Adipocyte (in vitro differentiated cells): ENCODE measurements at places on chromosomes 11 and 22.

DNA sequence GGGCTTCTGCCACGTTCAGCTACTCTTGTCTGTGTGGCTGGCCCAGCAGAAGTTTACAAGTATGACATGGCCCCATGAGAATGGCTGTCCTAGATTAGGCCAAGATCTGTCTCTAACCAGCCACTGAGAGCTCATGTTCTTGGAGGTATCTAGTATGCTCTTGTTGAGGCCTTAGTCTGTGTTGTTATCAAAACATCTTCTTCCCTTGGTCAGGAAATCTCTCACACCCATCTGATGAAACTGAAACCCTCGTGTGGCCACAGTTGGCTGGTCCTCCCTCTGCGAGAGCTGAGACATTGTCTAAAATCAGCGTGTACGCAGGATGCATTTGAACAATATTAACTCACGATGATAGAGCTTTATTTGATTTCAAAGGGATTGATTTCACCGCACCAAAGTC, 109.0 kb upstream of the NNMT start:
- no peak for DNase-seq

GRCh38 chr22:41966607-41967240, 2.5 kb upstream of the SEPTIN3 start:
- peak; percentile 91 for DNase-seq

GRCh38 chr11:35363854-35364780, 55.2 kb downstream of the SLC1A2 start:
- peak; percentile 97 for DNase-seq

- peak; percentile 94 for DNase-seq
Measured at GRCh38 chr11:123246749-123247495, 51.9 kb upstream of the CLMP start.

DNA sequence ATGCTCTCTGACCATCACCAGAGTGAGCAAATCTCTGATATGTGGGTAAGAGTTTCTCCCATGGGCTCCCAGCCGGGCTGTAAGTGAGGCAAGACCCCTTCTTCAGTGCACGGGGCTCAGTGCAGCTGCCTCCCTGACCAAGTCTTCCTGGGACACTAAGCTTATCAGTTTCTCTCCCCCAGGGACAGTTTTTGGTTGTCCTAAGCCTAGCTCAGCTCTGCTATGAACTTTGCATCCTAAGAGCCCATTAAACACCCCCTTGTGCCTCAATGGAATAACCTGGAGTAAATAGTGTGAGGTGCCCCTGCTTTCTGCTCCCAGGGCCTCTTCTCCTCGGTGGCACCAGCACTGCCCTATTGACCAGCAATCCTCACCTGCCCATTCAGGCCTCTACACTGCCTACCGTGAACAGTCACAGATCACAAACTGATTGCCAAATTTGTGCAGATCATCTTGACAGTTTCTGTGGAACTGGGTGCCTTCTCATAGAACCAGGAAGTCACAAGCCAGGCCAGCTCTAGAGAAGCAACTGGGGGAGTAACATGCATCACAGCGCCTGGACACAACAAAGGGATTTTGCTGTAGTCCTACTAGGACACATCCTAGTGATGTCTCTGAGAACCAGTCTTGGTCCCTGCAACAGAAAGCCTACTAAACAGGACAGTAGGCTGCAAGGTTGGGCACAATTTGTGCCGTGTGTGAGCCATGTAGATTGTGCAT, 19.5 kb upstream of the IGLL5 start:
- no peak for DNase-seq

DNA sequence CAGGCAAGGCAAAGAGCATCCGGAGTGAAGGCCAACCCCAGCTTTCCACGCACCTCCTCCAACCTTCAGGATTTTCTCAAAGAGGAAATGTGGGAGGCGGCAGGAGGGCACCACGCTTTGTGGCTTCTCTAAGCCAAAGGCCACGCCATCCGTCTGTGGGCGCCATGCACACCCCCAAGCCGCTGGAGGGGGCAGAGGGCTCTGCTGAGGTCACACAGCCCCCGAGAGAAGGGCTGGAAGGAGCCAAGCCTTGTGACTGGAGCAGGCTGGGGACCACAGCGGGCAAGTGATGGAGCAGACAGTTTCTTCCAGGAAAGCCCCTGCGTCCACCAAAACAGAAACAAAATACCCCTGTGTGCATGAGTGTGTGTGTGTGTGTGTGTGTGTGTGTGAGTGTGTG, 527.4 kb downstream of the BRD1 start:
- DNase-seq: no peak

DNA sequence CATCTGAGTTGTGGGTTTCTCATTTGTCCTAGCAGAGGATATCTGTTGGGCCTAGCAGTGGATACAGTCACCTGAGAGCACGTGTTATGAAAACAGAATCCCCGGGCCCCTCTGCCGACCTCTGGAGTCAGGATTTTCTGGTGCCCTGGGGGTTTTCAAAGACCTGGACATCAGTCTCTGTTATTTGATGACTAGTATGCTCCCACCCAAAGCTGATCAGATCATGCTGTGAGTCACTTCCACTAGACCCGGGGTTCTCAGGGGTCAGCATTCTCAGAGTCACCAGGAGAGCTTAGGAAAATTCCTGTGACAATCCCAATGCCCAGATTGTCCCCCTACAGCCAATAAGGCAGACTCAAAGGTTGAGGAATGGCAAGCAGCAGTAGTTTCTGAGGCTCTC, 38.7 kb downstream of the KCNJ1 start:
- DNase-seq: no peak

GRCh38 chr11:35089666-35090065, 49.3 kb upstream of the CD44 start:
- no peak for DNase-seq

DNA sequence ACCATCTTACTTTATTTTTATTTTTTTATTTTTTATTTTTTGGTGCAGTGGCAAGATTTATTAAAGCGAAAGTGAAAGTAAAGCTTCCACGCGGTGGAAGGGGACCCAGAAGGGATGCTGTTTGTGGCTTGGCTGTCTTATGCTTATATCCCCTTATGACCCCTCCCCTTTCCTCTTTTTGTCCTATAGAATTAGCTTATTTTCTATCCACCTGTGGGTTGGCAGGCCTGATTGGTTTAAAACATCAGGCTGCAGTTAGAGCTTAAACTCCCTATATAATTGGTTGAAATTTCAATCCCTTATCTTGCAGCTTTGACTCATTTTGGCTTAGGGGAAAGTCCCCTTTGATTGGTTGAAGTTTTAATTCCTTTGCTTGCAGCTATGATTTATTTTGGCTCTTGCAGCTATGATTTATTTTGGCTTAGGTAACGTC, 50.5 kb downstream of the NNMT start:
- DNase-seq: no peak

GRCh38 chr11:132030896-132031295, 660.5 kb downstream of the NTM start:
- no peak for DNase-seq

GRCh38 chr22:30826670-30827355, 132.1 kb downstream of the OSBP2 start:
- DNase-seq: no peak

- DNase-seq: no peak
Measured at GRCh38 chr11:9876331-9876730, 212.5 kb downstream of the SWAP70 start.

DNA sequence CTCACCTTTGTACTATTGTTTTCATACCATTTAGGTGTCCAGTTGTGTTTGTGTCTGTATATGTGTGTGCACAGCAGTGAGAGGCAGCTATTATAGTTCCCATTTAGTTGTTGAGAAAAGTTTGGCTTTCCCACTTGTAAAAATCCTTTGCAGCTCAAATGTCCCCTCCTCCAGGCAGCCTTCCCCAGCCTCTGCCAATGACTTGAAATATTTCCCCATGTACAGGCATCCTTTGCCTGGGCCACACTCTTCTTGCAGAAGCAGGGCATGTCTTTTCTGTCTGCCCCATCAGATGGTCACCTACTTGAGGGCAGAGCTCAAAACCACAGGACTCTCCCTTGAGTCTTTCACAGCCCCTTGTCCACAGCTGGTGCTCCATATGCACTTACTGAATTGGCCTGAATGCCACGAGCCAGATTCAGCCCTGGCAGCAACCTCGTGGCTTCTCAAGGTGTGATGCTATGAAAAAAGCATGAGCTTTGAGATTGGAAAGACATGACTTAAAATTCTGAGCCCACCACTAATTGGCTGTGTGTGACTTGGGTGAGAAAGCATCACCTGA, 39.3 kb downstream of the MYEOV start:
- no peak for DNase-seq

GRCh38 chr11:34850334-34850733, 65.8 kb downstream of the APIP start:
- no peak for DNase-seq

- DNase-seq: no peak
Measured at GRCh38 chr22:45129703-45130524, 33.8 kb upstream of the NUP50 start.

DNA sequence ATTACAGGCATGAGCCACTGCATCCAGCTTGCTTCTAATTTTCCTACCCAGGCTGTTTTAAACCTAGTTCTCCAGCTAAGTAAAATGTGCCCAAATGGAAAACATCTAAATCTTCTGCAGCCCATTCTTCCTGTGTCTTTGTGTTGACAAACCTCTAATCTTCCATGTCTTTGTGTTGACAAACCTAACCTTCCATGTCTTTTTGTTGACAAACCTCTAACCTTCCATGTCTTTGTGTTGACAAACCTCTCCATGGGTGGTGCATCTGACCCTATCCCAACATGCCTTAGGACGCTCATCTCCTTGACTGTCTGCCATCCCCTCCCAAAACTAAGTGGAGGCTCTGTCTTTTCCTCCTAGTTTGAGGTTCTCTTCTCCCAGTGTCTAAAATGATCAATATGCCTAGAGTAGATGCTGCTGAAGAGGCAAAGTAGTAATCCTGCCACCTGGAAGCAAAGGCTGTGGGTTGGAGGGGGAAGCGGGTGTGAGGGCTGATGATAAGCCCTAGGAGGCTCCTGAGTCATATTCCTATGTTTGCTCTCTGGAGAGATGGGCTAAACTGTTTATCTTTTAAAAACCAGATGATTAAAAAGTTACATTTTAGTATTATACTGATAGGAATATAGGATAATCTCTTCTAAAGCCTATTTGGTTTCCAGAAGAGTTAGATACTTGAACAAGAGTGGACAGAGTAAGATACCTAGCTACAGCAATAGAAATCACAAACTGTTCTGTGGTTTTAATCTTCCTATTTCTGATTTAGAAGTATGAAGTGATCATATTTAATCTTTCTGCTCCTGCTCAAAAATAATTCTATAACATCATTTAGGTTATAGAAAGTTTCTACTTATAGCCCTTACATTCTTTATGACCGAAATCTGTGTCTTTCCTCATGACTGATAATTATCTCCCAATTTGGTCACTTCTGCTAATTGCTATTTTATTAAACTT, 7.9 kb downstream of the FEN1 start:
- DNase-seq: no peak

- DNase-seq: no peak
Measured at GRCh38 chr22:46339956-46340355, 4.4 kb downstream of the TRMU start.

GRCh38 chr11:39804271-39804670, 1655.2 kb downstream of the LRRC4C start:
- DNase-seq: no peak

DNA sequence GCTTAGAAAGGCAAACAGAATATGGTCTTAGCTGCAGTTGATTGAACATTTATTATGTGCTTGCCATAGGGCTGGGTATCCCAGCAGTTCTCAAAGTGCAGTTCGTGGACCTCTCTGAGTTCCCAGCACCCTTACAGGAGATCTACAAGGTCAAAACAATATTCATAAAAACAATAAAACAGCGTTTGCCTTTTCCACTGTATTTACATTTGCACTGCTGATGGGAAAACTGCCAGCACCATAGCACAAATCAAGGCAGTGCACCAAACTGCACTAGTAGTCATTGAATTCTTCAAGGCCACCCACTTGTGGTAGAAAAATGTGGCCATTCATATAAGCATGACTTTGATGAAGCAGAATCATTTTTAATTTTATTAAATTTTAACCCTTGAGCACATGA, 128.1 kb downstream of the CCDC34 start:
- DNase-seq: no peak

DNA sequence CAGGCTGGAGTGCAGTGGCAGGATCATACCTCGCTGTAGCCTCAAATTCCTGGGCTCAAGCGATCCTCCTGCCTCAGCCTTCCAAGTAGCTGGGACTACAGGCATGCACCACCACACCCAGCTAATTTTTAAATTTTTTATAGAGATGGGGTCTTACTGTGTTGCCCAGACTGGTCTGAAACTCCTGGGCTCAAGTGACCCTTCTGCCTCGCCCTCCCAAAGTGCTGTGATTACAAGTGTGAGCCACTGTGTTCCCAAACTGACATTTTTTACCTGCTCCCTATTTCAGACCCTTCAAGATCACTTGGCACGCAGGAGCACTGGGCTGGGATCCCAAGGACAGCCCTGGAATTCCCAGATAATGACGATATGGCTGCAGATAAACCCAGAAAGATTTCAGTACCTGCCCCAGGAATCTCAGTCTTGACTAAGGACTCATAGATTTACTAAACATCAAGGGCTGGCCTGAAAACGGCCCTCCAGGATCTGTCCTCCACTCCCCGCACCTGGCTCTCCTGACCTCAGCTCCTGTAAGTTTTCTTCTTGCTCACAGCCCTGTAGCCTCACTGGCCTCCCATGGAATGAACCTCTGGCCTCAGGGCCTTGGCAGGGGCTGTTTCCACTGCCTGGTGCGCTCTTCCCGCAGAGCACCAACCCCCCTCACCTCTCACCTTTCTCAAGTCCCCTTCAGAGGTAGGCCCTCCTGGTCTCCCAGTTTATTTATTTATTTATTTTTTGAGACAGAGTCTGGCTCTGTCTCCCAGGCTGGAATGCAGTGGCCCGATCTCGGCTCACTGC, 3.6 kb upstream of the CSNK1E start:
- DNase-seq: no peak

- DNase-seq: no peak
Measured at GRCh38 chr11:121643479-121644186, 190.9 kb upstream of the SORL1-AS1 start.

DNA sequence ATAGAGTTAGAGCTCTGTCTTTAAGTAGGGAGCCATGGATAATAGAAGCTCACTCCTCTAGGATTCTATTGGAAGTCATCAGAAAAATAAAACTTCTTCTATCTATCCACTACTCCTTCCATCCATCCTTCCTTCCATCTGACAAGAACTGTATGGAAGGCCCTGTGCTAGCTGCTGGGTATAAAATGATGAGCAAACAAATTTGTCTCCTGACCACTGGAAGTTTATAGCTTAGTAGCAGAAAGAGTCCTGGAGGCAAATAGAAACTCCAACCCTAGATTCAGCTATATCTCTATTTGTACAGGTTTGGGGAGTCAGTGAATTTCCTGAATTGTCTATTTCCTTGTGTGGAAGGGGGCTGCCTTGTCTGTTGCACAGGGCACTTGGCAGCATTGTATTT, 136.6 kb downstream of the ME3 start:
- DNase-seq: no peak

- DNase-seq: no peak
Measured at GRCh38 chr22:38745676-38746460, 9.9 kb downstream of the SUN2 start.

DNA sequence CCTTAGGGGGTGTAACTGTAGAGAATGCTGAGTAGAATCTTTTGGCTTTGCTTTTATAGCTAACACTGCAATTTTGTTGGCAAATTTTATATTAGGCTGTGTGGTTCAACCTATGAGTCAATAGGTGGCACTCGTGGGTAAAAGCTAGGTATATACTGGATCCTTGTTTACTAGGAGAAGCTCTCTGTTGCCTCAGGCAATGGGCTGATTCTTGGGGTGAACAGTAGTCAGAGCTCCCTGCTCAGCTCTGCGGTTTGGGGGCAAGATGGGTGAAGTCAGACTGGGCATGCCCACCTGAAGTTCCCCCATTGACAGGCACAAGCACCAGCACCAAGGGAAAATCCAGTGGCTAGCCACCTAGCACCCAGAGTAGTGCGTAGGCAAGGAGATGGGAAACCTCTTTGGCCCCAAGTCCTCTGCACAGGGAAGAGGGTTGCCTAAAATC, 238.7 kb downstream of the FAM181B start:
- DNase-seq: no peak

GRCh38 chr11:117094776-117095175, 3.5 kb downstream of the SIK3 start:
- peak; percentile 36 for DNase-seq
